ENCODE measurements at places on chromosomes 5 and 9. TPM values are rescaled to one million over a fixed set of nuclear protein-coding genes. Genes with fewer than 3 reads are reported as not detected.

Gene LRRC19
- not detected for total RNA-seq

Gene SLC2A8
- total RNA-seq, result not detected

Gene NPR3
- total RNA-seq, result 0.40 TPM

Gene F12
- 5.5 TPM for total RNA-seq

Gene SMIM33
- total RNA-seq, result not detected

Gene CEL
- not detected for total RNA-seq

Gene SPINK6
- total RNA-seq, result not detected

Gene KIF4B
- 0.03 TPM for total RNA-seq

Gene PCDHA1
- total RNA-seq, result 2.5 TPM

Gene SPINK7
- not detected for total RNA-seq

Gene CDX1
- total RNA-seq, result not detected

Gene TAS2R1
- total RNA-seq, result not detected

Gene PLAC8L1
- total RNA-seq, result 0.34 TPM

Gene COL5A1
- total RNA-seq, result 11.1 TPM

Gene CDKN2B-AS1
- not detected for total RNA-seq

Gene PCDHB8
- 6.6 TPM for total RNA-seq

Gene OTP
- not detected for total RNA-seq

Gene GMCL2
- total RNA-seq, result not detected

Gene GFRA3
- total RNA-seq, result 0.08 TPM

Gene MAST4
- 2.6 TPM for total RNA-seq

Gene BASP1
- total RNA-seq, result 5.9 TPM

Gene MRPS2
- total RNA-seq, result 73.4 TPM

Gene LHFPL2
- 27.7 TPM for total RNA-seq

Gene TAF1L
- 0.04 TPM for total RNA-seq

Gene ELOVL7
- total RNA-seq, result 0.45 TPM

Gene TTC39B
- 3.9 TPM for total RNA-seq

Gene CRHBP
- 0.53 TPM for total RNA-seq

Gene PKD2L2
- not detected for total RNA-seq

Gene C5orf46
- total RNA-seq, result not detected

Gene EQTN
- total RNA-seq, result not detected

Gene WNK2
- 1.5 TPM for total RNA-seq

Gene ANKRD55
- 0.74 TPM for total RNA-seq

Data from A375 (cell line).